ENCODE measurements at places on chromosomes 5 and 9.

DNA sequence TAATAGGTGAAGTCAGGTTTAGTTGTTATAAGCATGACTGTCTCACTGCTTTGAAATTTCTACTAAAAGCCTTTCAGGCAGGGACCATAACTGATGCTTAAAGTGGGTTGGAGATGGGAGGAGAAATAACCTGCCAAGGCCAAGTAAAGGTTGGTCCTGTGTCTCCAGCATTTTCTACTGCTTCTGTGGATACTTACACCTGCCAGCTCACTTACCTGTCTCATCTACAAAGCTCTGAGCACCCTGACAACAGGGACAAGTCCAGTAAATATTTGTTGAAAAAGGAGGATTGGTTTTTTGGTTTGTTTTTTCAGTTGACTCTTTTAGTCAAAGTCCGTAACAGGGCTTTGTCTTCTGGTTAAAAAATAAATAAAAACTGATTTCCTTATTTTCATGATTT is 38.6 kb downstream of the GRAMD2B start:
- no peak for DNase-seq

DNA sequence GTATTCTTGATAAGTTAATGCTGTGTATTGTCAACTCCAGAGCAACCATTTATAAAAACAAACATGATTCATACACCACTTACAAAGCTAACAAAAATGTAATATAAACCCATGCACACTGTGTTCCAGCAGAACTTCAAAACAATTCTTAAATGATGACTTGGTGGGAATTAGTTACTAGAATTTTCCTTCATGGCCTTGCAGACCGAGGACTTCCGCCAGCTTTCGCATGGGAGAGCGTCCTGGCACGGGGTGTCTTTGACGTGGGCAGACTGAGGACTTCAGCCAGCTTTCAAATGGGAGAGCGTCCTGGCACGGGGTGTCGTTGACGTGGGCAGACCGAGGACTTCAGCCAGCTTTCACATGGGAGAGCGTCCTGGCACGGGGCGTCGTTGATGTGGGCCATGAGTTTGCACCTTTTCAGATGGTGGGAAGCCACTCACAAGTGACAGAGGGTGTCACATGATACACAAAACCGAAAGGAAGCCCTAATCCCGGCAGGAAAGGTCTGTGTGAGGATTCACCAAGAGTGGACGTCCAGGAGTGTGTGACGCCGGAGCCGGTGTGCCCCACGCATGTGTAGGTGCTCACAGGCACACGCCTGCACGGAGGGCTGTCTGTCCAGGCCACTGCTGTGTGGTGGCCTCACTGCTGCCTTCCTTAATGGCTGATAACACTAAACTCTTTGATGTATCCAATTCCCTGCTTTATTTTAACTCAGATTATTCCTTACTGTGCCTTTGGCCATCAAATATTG is 211.3 kb upstream of the IRX4 start:
- DNase-seq = no peak

- no peak for DNase-seq
Observed at GRCh38 chr9:131621551-131622358, 76.4 kb downstream of the PRRT1B start.

- no peak for DNase-seq
Observed at GRCh38 chr5:72020161-72020983, 86.9 kb upstream of the MAP1B start.

GRCh38 chr5:115028557-115028956 is 141.2 kb downstream of the TRIM36 start:
- no peak for DNase-seq

DNA sequence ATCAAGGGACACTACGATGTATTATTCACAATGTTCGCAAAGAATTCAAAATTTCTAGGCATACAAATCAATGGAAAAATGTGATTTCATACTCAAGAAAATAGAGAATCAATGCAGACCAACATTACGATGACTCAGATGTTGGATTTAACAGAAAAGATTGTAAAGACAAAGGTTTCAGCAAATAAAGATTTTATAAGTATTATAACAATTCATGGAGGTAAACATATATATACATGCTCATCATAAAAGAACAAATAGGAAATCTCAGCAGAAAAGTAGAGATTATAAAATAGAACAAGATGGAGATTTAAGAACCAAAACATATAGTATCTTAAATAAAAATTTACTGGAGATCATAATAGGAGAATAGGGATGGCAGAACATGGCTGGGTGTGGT is 93.4 kb upstream of the JAK2 start:
- DNase-seq = no peak

DNA sequence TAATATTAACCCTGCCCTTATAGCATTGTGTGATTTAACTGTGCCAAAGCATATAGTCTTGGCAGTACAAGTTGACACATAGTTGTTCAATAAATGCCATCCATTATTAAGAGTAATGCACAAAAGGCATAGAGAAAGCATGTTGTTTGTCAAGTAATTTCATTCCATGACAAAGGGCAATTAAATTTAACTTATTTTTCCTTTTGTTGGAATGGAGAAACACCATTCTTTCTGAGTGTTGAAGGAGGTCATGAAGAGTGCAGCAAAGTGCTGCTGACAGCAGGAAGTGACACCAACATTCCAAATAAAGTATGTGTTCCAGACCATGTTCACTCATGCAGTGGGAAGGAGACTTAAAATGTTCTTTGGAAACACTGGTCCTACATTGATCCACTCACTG is 29.1 kb downstream of the ANKDD1B start:
- DNase-seq = peak; percentile 21

Data from HT-29 (cell line).